ENCODE measurements at places on chromosomes 3 and 15. TPM values are rescaled to one million over a fixed set of nuclear protein-coding genes. Genes with fewer than 3 reads are reported as not detected.

- no peak overlapping the region for H3K4me3 ChIP-seq
- no peaks in the 10 kb centered on the region for H3K4me1 ChIP-seq
- no peak overlapping the region for H3K27ac ChIP-seq
- no peaks in the 10 kb centered on the region for H3K36me3 ChIP-seq
Observed at GRCh38 chr3:7146529-7146928, 285.6 kb downstream of the GRM7 start.

Gene ROBO1
- total RNA-seq, result 8.1 TPM

- no peak overlapping the region for H3K27ac ChIP-seq
- H3K4me1 ChIP-seq, result no peaks in the 10 kb centered on the region
- no peaks in the 10 kb centered on the region for H3K36me3 ChIP-seq
- no peak overlapping the region for H3K4me3 ChIP-seq
- DNase-seq, result no peak
- no peaks in the 10 kb centered on the region for H3K27me3 ChIP-seq
Observed at GRCh38 chr3:775178-775880, 317.5 kb upstream of the CNTN6 start.

GRCh38 chr3:128464188-128464587, 2.5 kb downstream of the DNAJB8 start:
- H3K27me3 ChIP-seq, result peaks cover 5% of the 10 kb centered on the region
- H3K27ac ChIP-seq, result no peak overlapping the region
- H3K36me3 ChIP-seq, result no peaks in the 10 kb centered on the region
- no peak overlapping the region for H3K4me3 ChIP-seq
- peak; percentile 16 for DNase-seq
- H3K4me1 ChIP-seq, result no peaks in the 10 kb centered on the region

Gene PLIN1
- total RNA-seq, result 1.0 TPM

GRCh38 chr3:113634782-113635474, 61.5 kb downstream of the USF3 start:
- DNase-seq, result no peak
- H3K4me3 ChIP-seq, result no peak overlapping the region
- H3K36me3 ChIP-seq, result no peaks in the 10 kb centered on the region

GRCh38 chr3:172258624-172259023, 189.6 kb downstream of the GHSR start:
- DNase-seq, result no peak
- H3K4me1 ChIP-seq, result peaks cover 91% of the 10 kb centered on the region
- H3K27ac ChIP-seq, result peak overlapping the region; percentile 54
- no peak overlapping the region for H3K4me3 ChIP-seq
- H3K36me3 ChIP-seq, result peaks cover 15% of the 10 kb centered on the region

DNA sequence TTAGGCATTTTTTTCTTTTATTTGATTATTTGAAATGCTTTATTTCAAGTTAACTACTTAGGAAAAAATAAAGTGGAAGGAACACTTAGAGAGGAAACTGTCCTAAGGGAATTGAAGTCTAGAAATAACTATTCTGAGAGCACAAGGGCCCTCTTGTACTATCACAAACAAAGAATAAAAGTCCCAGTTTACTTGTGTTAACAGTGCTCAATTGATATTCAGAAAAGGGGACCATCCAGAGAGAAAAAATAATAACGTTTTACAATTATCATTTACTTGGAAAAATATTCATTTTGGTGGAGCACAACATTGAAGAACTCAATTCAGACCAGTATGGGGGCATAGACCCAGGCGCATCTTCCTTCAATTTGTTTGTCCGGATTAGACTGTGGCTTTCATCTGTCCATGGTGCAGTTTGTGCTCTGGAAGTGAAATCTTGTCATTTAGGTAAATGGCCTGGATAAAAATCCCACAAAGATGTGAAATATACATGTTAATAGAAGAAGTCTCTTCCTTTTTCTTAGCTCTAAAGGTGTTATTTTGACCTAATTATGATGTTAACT, 54.5 kb upstream of the SAMMSON start:
- no peak overlapping the region for H3K4me3 ChIP-seq
- H3K27me3 ChIP-seq, result no peaks in the 10 kb centered on the region
- DNase-seq, result no peak

GRCh38 chr15:31815411-31816155, 214.7 kb upstream of the CHRNA7 start:
- no peak overlapping the region for H3K4me3 ChIP-seq
- no peaks in the 10 kb centered on the region for H3K27me3 ChIP-seq
- H3K4me1 ChIP-seq, result no peaks in the 10 kb centered on the region
- H3K36me3 ChIP-seq, result no peaks in the 10 kb centered on the region
